ENCODE measurements at places on chromosomes 11 and 22.

DNA sequence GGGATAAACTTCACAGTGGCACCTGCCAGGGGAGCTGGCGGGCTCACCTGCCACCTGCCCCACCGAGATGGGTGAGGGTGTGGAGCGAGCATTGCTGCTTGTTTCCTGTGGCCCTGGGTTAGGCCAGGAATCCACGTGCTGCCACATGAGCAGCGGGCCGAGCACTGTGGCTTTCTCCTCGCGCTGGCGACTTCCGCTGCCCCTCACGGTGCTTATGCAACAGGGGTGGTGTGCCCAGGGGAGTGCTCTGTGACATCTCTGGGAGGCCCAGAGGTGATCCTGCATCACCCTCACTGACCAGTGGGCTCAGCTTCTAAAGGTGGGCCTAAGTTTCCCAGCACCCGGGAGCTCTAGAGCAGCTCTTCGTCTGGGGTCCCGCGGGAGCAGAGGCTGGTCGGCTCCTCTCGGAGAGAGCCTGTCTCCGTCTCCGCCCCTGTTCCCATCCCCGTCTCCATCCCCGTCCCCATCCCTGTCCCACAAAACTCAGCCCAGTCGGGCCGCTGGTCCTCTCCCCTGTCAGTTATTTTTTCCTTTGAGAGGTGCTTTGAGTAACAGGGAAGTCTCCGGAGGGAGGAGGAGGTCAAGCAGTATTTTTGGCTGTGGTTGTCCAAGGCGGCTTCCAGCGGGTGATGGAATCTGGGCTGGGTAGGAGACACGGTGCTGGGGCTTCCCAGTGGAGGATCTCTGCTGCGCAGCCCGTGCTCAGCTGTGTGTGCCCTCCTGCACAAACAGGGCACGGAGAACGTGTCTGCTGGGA, 42.5 kb downstream of the AP2A2 start:
- DNase-seq = no peak

GRCh38 chr11:47342036-47342803, 10.3 kb downstream of the MYBPC3 start:
- DNase-seq = no peak

- DNase-seq = no peak
Measured at GRCh38 chr11:44408141-44408540, 98.2 kb upstream of the ALX4 start.

DNA sequence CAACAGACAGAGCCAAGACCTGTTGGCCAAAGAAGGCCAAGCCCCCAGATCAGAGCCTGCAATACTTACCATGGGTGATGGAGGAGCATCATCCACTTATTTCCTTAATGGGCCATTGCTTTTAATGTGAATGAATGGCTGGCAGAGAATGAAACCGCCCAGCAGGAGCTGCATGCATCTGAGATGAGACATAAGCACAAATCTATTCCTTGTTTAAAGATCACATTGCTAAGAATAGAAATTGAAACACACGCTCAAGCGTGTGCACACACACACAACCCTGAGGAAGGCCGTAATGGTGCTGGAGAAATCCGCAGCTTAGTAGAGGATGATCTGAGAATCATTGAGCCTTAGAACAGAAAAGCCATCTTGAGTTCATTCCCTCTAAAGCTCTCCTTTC, 5.3 kb upstream of the RRAS2 start:
- no peak for DNase-seq

DNA sequence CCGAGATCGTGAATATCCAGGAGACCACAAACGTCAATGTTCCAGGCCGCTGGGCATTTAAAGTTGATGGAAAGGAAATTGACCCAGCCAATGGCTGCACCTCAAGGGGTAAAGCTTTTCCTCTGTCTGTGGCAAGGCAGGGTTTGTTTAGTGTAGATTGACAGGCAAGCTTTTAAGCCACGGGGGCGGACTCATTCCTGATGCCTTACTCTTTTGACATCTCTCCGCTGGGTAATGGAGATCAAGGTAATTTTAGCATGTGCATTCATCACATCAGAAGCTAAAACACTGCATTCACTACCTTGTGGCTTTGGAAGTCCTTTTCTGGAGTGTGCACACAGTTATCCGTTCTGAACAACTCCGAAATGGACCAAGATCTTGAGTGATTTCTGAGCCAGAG, 12.6 kb downstream of the TECTA start:
- no peak for DNase-seq

DNA sequence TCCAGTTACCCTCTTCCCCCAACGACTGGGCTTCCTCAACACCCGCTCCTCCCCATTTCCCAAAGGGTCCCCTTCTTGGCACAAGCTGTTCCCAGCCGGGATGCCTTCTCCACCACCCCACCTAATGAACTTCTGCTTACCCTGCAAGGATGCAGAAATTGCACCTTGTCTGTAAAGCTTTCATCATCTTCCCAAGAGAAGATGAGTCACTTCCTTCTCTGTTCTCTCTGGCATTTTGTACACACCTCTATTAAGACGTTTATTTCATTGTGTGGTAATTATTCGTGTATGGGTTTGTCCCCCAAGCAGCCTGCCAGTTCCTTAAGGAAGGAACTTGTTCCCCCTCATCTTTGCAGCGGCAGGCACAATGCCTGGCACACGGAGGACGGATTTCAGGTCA, 351.1 kb downstream of the CADM1 start:
- DNase-seq = no peak

GRCh38 chr11:128686021-128686741, 7.7 kb upstream of the FLI1 start:
- DNase-seq = no peak

DNA sequence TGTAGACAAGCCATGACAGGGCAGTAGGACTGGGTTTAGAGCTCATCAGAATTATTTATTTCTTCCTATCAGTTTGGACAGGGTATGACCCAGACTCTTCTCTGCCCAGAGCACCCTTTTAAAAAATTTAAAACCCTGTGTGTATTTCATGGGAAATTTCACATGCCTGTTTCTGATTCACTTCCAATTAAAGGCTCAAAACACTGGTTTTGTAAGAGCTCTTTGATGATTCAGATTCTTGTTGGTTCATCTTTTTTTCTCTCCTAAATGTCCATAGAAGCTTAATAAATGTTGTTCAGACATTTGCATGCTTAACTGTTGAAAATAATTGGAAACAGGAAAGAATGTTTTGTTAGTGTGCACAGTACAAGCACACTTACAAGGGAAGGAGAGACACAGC, 13.8 kb downstream of the FLI1 start:
- DNase-seq = no peak

DNA sequence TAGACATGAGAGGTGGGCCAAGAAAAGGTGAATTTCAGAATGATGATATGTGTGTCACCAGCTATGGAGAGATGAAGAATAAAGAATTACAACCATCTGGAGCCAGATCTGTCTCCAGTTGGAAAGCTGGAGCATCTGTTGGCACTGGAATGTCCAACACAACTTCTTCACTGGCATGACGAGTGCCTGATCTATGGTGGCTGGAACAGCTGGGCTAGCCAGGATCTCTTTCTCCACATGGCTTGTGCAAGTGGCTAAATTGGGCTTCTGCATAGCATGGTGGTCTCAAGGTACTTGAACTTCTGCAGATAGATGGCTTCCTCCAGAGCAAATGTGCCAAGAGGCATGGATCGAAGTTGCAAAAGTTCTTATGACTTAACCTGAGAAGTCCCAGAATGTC, 256.1 kb upstream of the NCAM1 start:
- no peak for DNase-seq

- peak; percentile 57 for DNase-seq
Measured at GRCh38 chr11:122749005-122749687, 89.2 kb upstream of the CRTAM start.

GRCh38 chr22:29016067-29016938, 45.3 kb downstream of the C22orf31 start:
- DNase-seq = no peak

DNA sequence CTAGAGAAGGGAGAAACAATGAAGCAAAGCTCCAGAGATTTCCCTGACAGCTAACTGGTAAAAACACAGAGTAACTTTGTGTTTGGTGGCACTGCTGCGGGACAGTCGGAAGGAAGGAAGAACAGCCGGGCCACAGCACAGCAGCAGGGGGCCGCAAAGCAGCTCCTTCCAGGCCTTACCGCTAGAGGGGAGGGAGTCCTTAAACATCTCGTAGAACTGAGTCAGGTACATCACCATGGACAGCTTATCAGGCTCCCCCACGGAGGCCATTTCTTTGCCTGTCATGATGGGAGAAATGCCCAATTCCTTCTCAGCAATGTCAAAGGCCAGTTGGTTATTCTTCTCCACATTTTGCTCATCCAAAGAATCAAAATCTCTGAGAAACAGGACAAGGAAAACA, 114.6 kb upstream of the BID start:
- no peak for DNase-seq

- no peak for DNase-seq
Measured at GRCh38 chr11:62150887-62151736, 27.3 kb downstream of the INCENP start.

- peak; percentile 47 for DNase-seq
Measured at GRCh38 chr11:10807493-10808234, 1.1 kb downstream of the EIF4G2 start.

DNA sequence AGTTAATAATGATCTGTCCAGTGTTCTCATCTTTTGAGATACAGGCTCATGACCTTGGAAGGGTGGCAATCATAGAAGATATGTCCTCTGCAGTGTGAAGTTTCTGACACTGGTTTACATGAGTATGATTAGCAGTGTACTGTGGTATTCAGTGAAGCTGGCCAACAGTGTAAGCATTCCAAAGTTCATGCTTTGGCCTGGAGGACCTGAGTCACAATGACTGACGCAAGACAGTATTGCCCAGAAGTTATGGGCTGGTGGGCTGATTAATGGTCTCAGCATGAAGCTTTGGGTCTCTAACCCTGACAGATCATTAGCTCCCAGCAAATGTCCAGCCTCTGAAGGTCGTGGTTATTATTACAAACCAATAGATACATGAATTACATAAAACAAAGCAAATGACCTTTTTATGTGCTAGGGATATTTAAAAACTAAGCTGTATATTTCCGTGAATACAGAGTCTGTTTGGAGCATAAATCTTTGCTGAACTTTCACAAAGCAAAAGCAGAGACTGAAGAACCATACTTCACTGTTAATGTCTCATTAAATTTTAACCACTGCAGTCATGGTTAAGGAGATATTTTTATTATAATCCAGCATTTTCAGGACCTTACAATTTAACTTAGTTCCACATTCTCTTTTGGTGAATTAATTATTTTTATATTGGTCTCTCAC, 28.3 kb upstream of the USP47 start:
- no peak for DNase-seq

GRCh38 chr11:9565822-9566560, 7.5 kb upstream of the WEE1 start:
- peak; percentile 55 for DNase-seq

DNA sequence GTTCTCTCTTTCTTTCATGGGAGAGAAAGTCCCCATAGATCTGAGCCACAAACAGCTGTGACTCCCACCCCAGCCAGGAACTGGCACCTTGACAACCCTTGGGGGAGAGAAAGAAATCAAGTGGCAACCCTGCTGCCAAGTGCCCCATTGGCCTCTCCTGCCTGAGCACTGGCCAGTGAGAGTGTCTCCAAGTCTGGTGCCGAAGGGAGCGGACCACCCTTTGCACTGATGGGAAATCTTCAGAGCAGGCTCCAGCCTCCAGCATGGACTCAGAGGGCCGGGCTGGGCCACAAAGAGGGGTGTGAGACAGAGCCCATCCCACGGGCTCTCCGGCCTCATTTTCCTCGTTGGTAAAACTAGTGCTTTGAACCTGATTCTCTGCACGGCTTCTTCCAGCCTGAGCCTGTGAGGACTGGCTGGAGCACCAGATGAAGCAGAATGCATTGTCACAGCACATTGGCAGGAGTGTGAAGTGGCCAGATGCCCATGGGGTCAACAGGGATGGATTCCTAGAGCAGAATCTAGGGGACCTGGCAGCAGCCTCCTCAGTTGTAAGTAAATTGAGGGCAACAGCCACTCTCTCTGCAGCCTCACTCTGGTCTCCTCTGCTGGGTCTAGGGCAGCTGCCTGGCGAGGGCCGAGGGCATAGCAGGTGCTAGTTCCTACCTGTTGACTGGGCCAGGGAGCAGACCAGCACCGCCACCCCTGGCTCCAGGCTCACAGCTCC, 81.4 kb downstream of the TRIM29 start:
- DNase-seq = no peak

DNA sequence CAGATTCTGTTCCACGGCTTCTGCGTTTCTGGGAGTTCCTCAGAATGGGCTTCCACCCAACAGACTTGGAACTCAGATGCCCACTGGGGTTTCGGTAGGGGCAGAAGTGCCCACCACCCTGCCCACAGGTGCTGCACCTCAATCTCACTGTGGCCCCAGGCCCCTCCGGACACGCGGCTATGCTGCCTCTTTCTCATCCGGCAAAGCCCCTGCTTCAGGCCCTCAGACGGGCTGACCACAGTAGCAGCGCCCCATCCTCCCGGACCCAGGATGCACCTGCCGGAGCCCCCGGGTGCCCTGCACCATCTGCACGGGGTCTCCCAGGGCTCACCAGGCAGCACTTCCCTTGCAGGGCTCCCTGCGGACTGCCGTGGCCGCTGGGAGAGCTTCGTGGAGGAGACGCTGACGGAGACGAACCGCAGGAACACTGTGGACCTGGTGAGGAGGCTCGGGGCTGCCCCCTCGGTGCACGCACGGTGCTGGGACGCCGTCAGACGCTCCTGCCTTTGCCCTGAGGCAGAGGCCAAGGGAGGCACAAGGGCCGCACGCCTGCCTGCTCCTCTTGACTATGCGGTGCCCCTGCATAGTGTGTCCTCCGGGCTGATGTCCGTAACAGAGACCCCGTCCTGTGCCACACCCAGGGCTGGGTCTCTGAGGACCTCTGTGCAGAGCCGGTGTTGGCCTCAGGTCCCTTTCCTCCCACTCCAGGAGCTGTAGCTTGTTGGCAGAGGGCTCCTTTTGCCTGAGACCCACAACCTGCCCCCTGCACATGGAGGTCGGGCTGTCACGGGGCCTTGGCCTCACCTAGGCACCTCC, 38.6 kb downstream of the SBF1 start:
- DNase-seq = no peak

DNA sequence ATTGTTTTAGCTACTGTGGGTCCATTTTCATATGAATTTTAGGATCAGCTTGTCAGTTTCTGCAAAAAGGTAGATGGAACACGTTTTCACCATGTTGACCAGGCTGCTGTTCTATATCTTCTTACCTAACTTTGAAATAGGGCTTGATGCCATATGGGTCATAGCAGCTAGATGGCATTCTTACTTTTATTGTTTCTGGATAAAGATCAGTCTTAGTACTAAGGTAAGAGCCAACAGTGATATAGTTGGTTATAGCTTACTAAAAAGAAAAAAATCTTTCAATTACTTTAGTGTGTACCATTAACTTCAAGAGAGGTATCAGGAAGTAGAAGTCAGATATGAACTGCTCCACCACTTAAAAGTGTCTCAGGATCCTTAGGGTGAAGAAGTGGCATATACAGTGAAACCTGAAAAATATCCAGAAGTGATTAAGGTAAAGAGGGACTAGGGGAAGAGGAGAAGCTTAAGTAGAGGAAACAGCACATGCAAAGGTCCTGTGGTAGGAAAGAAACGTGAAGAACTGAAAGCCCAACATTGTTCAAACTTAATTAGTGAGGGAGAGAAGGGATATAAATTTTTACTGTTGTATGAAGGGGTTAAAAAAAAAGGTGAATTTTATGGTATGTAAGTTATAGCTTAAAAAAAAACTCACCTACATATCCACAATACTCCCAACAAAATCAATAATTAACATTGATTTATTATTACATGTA, 59.9 kb upstream of the B3GNT6 start:
- DNase-seq = no peak

GRCh38 chr11:134780486-134781147, 368.6 kb upstream of the B3GAT1 start:
- DNase-seq = no peak

- no peak for DNase-seq
Measured at GRCh38 chr22:24319451-24319850, 48.8 kb downstream of the SPECC1L start.

- DNase-seq = no peak
Measured at GRCh38 chr11:61325649-61326414, 7.1 kb downstream of the DDB1 start.
